ENCODE measurements at places on chromosomes 3 and 15.

GRCh38 chr3:81788044-81788443 is 26.6 kb upstream of the GBE1 start:
- no peak for DNase-seq

DNA sequence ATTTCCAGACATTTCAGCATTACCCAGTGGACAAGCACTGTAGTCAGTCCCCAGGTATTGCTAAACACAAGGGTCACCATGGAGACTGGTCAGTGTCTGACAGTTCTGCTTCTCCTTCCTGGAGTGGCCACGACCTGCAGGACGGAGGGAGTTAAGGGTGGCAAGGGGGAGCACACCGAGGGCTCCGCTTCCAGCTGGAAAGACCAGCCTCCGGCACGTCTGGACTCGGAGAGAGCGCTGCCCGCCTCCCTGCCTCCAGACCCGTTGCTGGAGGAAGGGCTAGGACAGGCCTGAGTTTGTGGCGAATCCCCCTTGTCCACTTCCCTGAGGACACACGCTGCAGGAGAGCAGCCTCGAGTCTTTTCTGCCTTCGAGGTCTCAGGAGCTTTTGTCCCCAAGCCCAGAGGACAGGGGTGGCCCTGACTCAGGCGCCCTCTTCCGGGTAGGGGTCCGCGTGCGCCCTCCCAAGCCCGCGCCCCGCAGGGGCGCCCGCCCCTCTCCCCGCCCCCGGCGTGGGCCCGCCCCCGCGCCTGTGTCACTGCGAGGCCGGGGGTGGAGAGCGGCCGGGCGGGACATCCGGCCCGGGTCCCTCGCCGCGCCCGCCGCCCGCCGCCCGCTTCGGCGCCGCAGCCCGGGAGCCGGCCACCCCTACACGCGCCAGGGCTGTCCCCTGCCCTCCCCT is at the start of gene CHST14:
Gene CHST14, plus strand, starts transcription at position 562 of the 682 bp plus-strand sequence. CDS start 230 bp downstream, outside the sequence.
- peak; percentile 86 for DNase-seq

DNA sequence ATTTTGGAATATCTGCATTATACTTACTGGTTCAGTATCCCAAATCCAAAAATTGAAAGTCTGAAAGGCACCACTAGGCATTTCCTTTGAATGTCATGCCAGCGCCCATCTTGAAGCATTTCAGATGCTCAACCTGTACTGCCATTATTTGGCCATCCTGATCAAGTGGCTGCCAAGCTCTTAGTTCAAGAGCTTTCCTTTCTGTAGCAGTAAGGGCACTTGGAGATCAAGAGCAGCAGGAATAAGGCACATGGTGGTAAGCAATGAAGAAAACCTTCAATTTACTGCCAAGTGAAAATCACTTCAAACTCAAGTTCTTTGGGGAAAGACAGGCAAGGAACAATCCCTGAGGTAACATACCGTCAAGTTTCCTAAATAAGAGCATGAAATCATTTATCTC is 10.0 kb downstream of the RHOA start:
- no peak for DNase-seq

DNA sequence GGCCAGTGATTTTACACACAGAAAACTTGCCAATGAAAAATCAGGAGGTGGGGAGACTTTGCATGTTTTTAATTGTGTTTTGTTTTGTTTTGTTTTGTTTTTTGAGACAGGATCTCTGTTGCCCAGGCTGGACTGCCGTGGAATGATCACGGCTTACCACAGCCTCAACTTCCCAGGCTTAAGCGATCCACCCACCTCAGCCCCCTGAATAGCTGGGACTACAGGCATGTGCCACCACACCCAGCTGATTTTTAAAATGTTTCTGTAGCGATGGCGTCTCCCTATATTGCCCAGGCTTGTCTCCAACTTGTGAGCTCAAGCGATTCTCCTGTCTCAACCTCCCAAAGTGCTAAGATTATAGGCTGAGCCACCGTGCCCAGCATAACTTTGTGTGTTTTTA is 46.0 kb downstream of the MEIS2 start:
- no peak for DNase-seq

DNA sequence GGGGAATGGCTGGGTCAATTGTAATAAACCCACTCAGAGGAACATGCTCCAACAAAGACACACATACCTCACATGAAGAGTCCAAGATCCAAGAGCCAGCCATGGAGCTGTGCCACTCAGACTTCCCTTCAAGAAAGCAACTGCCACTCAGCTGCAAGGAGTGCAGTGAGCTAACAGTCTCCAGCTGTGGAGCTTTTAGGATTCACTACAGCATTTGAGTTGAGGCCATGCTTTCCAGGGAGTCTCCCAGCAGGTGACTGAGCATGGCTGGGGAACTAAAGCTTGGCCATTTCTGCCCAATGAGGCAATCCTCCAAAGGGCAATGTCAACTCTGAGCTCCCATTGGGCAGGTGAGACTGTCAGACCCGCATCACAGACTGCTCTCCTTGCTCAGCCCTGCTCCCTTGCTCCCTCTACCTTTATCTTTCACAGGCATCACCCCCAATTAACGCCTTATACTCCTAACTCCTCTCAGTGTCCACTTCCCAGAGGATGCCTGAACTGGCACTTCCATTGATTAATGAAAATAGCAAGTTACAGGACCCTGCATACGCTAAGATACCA is 165.3 kb upstream of the CTNNB1 start:
- DNase-seq = no peak

GRCh38 chr15:43509660-43510199 is 7.7 kb upstream of the MAP1A start:
- DNase-seq = no peak

GRCh38 chr3:264394-265156 is 68.0 kb downstream of the CHL1 start:
- DNase-seq = no peak

- DNase-seq = no peak
These were observed 894.3 kb downstream of the OTOL1 start for GRCh38 chr3:162390891-162391290.
